ENCODE measurements at places on chromosomes 3 and 15.

DNA sequence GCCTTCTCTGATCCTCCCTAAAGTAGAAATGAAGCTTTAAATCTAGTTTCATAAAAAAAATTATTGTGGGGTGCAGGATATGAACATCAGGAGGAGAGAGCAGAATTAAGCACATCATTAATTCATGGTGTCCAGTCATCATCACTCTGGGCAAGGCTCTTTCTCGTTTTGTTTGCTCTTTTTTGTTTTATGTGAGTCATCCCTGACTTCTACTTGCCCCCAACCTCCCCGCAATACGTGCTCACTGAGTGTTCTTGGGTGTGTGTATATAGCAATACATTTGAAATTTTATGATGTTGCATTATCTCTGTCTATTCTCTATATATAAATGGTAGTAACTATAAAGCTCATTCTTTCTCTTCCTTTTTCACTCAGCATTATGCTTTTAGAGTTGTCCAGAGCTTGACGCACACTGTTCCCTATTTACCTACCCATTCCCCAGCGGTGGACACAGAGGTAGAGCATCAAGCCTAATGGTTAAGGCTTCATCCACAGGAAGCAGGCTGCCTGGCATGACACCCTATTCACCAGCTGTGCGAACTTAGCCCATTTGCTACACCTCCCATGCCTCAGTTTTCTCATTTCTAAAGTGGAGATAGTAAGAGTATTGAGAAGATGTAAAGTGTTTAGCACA is 72.3 kb downstream of the CD200R1L start:
- peak; percentile 86 for DNase-seq

- DNase-seq, result no peak
These were observed 148.8 kb downstream of the GABRG3 start for GRCh38 chr15:27119695-27120266.

- DNase-seq, result no peak
These were observed 14.2 kb downstream of the THRB start for GRCh38 chr3:24480497-24480896.

GRCh38 chr3:131007256-131007655 is 19.4 kb downstream of the ASTE1 start:
- DNase-seq, result no peak

- no peak for DNase-seq
These were observed 284.5 kb upstream of the PLSCR5 start for GRCh38 chr3:146889626-146890025.

DNA sequence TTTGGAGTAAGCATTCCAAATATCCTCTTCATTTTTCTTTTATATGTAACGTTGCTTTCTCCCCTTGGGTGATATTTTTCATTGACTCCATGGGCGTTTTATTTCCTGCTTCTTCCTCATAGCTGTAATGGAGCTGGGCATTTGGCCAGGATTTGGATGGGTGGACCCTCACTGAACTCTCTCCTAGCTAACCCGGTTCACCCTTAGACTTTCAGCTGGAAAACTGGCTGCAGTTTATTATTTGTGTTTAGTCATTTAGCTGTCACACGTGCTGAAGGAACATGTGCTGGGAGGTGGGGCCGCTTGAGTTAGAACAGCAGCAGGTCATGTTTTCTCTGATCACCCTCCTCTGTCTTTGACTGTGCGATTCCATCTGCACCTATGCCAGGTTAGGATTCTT is 407.6 kb downstream of the ZIC1 start:
- DNase-seq, result peak; percentile 34

DNA sequence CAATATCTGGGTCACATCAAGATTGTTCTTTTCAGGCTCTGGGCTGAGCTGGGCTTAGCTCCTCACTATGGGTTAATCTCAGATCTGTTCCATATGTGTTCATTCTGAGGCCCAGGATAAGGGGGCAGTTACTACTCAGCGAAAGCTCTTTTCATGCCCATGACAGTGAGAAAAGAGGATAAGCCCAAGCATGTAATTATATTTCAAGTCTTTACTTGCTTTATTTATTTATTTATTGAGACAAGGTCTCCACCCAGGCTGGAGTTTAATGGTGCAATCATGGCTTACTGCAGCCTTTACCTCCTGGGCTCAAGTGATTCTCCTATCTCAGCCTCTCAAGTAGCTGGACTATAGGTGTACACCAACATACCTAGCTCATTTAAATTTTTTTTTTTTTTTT is 44.7 kb upstream of the SELENOK start:
- DNase-seq, result no peak

DNA sequence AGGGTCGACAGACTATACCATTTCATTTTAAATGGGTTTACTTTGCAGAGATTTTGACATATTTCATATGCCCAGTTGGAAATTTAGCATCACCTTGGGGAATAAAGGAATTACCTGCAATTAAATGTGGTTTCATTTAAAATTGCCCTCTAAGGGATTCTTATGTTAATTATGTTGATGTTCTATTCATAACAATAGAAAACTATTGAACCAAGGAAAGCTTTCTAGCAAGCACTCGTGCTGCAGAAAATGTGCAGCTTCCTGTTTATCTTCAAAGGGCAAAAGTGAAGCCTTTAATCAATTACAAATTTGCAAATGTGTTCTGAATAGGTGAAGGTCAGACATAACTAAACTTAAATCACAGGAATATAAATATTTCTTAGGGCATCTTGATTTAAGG is 352.1 kb downstream of the CHST2 start:
- no peak for DNase-seq

DNA sequence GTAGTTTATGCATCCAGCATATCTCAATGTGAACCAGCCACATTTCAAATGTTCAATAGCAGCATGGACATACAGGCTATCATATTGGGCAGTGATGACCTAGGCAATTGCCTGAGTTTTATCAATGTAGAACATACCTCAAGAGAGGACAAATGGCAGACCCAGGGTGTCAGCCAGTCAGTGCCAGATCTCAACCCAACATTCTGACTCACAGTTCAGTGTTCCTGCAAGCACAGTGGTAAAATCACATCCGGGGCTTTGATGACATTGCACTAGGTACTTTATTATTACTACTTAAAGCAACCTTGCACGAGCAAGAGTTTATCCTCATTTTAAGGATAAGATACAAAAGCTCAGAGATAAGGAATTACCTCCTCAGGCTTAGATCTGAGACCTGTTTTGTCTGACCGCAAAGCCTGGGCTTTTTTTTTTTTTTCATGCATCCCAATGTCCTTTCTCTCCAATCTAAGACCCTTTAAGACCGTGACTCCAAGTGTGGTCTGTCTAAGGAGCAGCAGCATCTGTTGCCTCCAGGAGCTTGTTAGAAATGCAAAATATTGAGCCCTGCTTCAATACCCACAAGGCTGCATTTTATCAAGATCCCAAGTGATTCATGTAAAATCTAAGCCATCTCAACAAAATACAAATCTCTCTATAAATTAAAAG is 60.1 kb downstream of the SLC12A1 start:
- DNase-seq, result peak; percentile 45

DNA sequence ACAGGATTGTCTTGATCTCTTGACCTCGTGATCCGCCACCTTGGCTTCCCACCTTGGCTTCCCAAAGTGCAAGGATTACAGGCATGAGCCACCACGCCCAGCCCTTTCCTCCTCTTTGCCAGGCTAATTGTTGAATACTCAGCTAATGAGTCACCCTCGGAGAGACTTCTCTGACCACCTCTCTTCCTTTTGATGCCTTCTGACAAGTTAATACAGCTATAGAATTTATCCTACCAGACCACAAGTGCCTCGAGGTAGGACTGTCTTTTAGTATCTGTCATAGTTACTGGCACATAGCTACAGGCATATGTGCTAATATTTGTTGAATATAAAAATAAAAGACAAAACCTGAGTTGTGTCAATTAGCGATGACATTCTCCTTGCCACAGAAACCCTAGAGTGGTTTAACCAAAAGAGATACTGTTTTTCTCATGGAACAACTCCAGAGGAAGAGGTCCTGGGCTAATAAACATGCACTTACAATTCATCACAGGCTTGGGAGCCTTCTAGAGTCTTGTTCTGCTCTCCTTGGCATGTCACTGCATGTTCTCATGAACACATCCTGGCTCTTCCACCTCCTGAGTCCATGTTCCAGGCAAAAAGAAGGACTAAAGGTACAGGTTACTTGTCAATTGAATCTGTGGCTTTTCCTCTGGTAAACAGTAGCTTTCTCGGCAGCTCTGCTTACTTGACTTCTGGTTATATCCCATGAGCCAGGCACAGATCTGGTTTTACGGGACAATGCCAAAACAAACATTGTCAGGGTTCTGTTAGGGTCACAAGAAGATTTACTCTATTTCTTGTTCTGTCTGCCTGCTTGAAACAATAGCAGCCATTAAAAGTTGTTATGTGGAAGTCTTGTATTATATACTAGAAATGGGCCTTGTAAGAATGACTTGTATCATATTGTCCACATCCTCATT is 332.3 kb downstream of the THSD4 start:
- DNase-seq, result peak; percentile 84

- DNase-seq, result peak; percentile 79
These were observed 290.6 kb downstream of the SATB1 start for GRCh38 chr3:18134386-18135059.

GRCh38 chr3:63095-63765 is 133.3 kb upstream of the CHL1 start:
- no peak for DNase-seq

DNA sequence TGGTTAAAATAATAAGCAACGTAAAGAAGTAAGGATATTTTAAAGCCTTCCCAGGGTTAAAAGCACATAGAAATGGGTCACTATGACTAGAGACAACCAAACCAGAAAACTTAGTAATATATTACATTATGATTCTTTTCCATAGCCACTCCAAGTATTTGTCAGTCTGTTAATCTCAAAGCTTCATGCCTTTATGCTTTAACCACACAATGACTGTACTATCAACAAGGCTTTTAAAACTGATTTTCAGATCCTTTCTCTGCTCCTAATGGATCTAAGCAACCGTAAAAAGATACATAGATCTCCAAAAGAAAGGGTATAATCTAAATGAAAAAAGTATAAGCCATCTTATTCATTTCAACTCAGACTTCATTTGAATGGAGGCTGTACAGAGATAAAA is 14.4 kb downstream of the SECISBP2L start:
- DNase-seq, result no peak

GRCh38 chr3:120148187-120148949 is 54.1 kb upstream of the GSK3B start:
- no peak for DNase-seq

GRCh38 chr3:19124752-19125151 is 23.6 kb upstream of the KCNH8 start:
- no peak for DNase-seq

GRCh38 chr3:124818398-124819091 is 68.6 kb downstream of the ITGB5 start:
- no peak for DNase-seq

GRCh38 chr3:172562871-172563865 is 39.9 kb upstream of the TNFSF10 start:
- peak; percentile 76 for DNase-seq

- peak; percentile 77 for DNase-seq
These were observed 8.2 kb upstream of the RPP25 start for GRCh38 chr15:74964794-74965193.

DNA sequence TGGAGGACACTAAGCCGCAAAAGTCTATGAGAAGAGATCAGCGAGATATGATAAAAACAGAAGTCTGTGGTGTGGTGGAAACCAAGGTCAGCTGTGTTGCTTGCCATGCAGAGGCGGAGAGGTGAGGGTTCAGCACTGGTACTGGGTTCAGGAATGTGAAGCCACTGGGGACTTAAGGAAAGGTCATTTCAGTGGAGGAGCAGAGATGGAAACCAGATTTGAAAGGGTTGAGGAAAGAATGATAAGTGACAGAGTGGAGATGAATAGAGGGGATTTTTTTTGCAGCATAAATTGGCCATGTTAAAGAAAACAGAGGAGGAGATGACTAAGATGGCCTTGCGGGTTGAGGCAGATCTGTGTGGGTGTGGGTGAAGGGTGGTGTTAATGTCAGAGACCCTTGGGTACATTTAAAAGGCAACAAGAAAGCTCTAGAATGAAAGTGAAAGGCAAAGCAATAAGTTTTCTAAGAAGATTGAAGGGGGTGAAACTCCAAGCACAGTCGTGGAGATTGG is 265.5 kb downstream of the ADAMTSL3 start:
- no peak for DNase-seq

GRCh38 chr3:131232711-131233267 is 148.8 kb upstream of the NUDT16 start:
- no peak for DNase-seq

DNA sequence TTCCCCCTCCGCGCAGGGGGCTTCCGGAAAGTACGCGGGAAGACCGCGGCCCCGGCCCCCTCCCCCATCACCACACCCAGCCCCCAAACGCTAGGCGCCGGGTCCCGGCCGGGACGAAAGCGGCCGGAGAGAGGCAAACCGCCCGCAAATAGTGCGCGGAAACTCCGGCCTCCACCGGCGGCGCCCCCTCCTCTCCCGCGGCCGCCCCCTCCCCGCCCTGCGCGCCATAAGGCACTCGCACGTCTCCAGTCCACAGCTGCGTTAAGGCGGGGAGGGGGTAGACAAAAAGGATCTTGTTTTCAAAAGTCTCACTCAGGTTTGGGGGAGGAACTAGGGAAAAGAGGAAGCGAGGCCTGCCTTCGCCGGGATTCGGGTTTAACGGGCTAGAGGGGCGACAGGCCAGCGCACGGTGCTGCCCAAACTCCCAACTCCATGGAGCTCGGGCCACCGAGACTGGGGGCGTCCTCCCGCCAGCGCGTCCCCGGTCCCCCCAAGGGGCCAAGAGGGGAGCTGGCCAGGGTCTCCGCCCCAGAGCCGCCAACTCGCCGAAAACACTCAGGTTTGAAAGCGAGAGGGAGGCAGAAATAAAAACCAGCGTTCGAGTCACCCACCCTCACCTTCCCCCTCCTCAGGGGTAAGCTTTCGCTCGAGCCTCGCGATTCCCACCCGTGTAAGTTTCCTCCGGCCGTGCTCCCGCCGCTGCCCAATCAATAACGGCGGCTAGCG is 1.8 kb downstream of the ANP32A start:
- peak; percentile 57 for DNase-seq

DNA sequence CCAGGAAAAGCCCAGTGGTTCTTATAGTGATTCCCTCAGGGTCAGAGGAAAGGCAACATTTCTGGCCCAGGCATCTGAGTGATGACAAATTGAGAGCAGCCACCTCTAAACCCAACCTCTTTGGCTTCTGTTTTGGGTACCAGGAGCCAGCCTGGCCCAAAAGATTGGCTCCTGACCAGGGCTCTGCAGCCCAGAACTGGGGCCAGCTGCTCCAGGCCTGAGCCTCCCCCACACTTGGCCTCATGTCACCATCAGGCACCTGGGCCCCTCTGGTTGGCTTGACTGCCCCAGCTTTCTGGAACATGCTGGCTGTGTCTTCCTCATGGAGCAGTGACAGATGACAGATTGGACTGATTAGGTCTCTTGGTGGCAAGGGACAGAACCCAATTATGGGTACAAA is 26.0 kb upstream of the HCN4 start:
- DNase-seq, result no peak

DNA sequence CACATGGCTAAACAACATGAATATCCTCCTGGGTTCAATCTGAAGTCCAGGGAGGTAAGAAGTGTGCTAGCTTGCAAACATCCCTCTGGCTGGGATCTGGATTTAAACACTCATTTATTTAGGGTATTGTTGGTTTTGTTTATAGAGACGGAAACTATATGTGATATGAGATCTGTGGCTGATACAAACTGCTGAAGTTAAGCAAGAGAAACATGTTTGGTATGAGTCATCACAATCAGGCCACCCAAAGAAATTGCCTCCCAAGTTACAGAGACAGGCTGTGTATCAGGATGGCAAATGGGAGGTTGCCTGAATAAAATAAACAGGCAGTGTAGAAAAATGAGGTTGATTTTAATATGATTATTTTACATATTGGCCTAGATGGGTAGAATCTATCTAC is 562.1 kb downstream of the IGSF11 start:
- no peak for DNase-seq

All from ELR (cell line).